ENCODE measurements at places on chromosomes 7 and 10.

- no peak for DNase-seq
These were observed 214.4 kb upstream of the PRKCQ start for GRCh38 chr10:6794441-6794840.

GRCh38 chr7:135661311-135662122, 797 bp upstream of the STMP1 start:
- no peak for DNase-seq

- peak; percentile 83 for DNase-seq
These were observed 489.8 kb upstream of the ZMIZ1 start for GRCh38 chr10:78578929-78579328.

- no peak for DNase-seq
These were observed 61.8 kb downstream of the ADD3 start for GRCh38 chr10:110069502-110069982.

GRCh38 chr7:31688372-31688771, 1.4 kb downstream of the PPP1R17 start:
- DNase-seq: no peak

GRCh38 chr7:2737771-2738540, 50.0 kb downstream of the AMZ1 start:
- no peak for DNase-seq

GRCh38 chr10:119845656-119846055, 27.0 kb downstream of the MCMBP start:
- no peak for DNase-seq

DNA sequence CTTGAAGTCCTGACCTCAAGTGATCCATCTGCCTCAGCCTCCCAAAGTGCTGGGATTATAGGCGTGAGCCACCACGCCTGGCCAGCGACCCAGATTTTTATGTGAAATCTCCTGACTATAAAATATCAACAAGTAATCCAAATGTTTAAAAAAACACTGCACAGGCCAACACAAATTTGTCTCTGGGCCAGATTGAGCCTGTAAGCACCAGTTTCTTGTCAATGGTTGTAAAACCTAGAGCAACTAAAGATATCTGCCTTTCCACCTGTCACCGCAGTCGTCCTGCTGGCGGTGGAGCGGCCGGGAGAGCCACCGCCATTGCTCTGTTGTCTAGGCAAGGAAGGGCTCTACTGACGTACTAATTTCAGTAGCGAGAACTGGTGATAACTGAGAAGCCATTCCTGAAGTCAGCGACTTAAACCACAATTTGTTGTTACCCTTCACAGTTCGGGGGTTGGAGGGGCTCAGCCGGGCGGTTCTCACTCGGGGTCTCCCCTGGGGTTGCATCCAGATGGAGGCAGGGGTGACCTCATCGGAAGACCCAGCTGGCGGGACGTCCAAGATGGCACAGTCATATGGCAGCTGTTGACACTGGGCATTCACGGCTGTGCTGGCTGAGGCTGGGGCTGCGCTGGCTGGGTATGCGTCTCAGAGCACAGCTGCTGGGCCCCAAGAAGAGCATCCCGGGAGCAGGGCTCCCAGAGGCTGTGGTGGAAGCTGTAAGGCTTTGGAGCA, 55.2 kb upstream of the PDGFA start:
- DNase-seq: no peak

DNA sequence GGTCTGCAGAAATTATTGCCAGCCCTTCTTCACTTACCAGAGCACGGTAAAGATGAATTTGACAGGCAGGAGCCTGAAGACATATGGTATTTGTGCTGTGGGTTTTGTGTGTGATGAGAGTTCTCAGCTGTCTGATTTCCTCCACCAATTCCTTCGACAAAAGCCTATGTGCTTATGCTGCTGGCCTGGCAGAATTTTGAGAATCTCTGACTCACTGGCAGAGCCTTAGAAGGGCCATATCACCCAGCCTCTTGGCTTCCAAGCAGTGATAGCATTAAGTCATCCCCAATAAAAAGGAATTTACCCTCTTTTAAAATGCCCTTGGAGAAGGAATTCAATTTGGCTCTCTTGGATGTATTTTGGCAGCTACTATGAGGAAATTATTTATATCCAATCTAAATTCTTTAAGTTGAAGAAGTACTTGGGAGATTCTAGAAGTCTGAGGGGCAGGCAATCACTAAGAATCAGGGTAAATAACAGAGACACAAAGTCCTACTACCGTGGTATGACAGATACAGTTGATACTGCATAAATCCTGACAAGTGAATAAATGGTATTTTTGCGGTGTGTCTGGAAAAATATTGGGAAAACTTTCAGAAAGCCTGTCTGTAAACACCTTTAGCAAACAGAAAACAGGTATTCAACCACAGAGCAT, 68.6 kb upstream of the EFCAB10 start:
- no peak for DNase-seq

- DNase-seq: no peak
These were observed 14.0 kb downstream of the TMEM130 start for GRCh38 chr7:98855610-98856422.

DNA sequence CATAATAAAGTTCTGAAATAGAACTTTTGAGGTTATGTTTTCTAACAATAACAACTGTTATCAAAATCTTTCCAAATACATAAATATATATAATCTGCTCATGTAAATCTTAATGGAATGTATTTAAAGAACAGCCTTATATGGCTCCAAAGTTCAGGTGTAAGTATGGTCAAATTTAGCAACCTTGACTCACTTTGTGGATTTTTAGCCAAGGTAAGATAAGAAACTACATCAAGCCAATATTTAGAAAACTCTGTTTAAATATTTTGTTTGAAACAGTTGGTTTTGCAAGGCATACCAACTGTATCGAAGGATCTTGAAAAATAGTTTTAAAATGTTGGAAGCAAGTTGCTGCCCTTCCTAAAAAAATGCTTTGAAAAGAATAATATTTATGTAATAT, 228.9 kb upstream of the SEMA3D start:
- no peak for DNase-seq

- DNase-seq: no peak
These were observed 145.7 kb downstream of the HGF start for GRCh38 chr7:81624021-81624592.

DNA sequence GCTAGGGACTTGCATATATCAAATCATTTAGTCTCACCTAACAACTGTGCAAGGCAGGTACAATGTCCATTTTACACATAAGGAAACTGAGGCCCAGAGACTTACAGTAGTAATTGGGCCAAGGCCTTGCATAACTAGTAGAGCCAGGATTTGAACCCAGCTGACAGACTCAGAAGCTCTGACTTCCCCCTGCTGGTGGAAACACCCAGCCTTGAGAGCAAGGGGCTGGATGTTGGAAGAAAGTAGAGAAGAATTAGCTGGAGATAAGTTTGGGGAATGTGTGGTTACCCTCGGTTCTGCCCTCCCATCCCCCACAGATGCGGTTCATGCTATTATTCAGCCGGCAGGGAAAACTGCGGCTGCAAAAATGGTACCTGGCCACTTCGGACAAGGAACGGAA, 2.0 kb downstream of the AP1S1 start:
- no peak for DNase-seq

GRCh38 chr10:103699611-103700435, 155.6 kb downstream of the SH3PXD2A start:
- DNase-seq: no peak

- DNase-seq: no peak
These were observed 87.2 kb upstream of the UNC5B start for GRCh38 chr10:71124921-71125748.

- no peak for DNase-seq
These were observed 8.4 kb upstream of the HYCC1 start for GRCh38 chr7:23022258-23022769.

GRCh38 chr10:93028883-93029282, 31.7 kb upstream of the CYP26C1 start:
- DNase-seq: no peak

GRCh38 chr7:5333121-5334045, 50.6 kb downstream of the SLC29A4 start:
- no peak for DNase-seq

DNA sequence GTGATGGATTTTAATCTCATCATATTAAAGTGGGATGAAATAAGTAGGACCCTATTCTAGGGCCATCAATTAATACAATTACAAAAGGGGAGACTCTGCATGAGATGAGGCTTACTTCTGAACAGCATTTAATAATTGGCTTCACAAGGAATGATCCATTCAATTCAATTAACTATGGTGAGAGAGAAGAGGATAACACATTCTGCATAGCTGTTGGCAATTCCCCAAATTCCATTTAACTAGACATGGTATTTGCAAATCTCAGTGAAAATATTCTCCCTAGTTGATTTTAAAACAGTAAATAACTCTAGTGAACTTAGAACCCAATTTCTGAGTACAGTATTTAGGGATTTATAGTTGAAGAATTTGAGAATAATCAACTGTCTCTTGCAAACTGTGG, 145.3 kb downstream of the NOC3L start:
- no peak for DNase-seq

DNA sequence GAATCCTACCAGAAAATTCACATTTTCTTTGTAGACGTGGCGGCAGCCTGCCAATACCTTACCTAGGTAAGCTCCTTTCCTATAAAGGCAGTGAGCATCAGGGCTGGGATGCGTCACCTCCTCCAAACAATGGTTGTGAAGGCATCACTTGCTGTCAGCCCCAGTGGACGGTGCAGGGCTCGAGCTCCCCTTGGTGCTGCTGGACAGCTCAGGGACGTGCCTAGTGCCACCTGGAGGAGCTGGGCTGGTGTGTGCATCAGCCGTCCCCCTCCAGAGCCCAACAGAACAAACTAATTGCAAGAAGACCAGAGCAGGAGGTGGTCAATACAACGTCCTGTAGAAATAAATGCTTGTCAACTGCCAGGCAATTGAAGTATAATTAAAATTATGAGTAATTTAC, 517.5 kb upstream of the FOXK1 start:
- DNase-seq: no peak

- no peak for DNase-seq
These were observed 247 bp downstream of the PARD3 start for GRCh38 chr10:34814913-34815184.

GRCh38 chr10:91017198-91017597, 96.3 kb upstream of the ANKRD1 start:
- DNase-seq: no peak

DNA sequence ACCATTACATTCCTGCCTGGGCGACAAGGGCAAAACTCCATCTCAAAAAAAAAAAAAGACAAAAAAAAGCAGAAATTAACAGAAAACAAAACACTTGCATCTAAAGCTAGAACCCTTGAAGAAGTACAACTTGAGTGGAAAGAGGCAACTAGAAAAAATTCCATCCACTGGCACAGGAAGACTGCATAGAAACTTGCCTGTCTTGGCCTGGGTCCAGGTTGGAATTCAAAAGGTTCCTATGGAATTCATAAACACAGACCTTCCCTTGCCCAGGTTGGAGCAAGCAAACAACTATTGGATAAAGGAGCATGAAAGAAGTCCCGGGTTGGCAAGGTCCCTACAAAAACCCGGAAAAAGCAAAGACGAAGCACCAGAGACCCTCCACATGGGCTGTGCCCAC, 69.8 kb downstream of the CCDC71L start:
- DNase-seq: no peak

- peak; percentile 91 for DNase-seq
These were observed 70.1 kb downstream of the AMZ1 start for GRCh38 chr7:2757904-2758672.

DNA sequence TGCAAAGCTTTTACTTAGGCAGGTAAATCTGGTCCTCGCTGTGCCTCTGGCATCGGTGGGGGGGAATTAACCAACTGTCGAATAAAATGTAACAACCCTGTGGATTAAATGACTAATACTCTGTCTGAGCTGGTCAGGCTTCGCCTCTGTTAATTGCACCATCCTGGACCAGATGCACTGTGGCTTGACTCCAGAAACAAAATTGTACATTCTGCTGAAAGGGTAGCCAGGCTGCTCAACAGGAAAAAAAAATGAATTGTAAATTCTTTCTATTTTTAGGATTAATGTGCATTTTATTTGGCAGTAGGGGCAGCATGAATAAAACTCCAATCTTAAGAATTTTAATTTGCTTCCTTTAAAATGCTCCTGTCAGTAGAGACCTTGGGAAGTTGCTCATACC, 389.4 kb downstream of the SORCS1 start:
- no peak for DNase-seq

DNA sequence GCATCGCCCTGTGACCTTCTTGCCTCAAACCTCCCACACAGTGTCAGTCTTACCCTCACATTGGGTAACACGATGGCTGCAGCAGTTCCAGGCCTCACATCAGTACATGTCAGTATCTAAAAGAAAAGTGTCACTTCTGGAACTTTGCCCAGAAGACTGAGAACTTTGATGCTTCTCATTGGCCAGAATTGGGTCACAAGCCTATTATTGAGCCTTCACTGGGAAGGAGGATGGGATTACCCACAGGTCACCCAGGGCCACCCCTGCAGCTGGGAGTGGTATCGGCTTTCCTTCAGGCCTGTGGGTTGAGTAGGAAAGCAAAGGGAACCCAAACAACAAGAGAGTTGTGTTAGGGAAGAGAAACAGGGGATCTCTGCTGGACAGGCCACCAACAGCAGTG, 111.5 kb downstream of the NPY start:
- no peak for DNase-seq

- no peak for DNase-seq
These were observed 16.0 kb upstream of the OLAH start for GRCh38 chr10:15027741-15028140.

GRCh38 chr7:22317632-22318031, 39.3 kb downstream of the RAPGEF5 start:
- no peak for DNase-seq

DNA sequence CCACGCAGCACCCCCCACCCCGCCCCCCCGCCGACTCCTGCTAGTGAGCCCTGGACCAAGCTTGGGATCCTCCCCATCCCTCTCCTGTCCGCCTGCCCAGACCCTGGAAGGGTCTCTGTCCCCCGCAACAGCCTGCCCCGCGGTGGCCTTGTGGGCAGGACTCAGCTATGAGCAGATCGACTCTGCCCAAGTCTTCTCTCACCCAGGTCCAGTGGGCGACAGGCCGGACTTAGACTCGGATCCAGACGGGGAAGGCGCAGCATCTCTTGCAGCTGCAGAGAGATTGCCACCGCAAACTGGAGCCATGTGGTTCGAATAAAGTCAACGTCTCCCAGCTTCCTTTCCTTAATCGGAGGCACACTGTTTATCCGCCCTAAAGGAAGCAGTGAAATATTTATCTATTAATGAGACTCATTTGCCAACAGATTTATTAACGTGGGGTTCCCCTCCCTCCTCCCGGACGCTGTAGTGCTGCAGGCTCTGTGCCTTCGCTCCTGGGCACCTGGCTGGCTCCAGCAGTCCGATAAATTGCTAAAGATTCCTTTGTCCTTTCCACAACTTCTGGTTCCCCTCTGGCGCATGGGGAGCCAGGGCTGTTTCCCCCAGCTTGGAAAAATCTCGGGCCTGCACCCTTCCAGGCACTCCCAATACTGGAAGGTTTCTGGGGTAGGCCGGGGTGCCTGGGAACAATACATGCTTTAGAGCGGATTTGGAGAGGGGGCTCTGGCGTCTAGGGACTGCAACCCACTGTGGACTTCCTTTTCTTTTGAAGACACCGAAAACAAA, 634 bp upstream of the HOXA7 start:
- DNase-seq: no peak

DNA sequence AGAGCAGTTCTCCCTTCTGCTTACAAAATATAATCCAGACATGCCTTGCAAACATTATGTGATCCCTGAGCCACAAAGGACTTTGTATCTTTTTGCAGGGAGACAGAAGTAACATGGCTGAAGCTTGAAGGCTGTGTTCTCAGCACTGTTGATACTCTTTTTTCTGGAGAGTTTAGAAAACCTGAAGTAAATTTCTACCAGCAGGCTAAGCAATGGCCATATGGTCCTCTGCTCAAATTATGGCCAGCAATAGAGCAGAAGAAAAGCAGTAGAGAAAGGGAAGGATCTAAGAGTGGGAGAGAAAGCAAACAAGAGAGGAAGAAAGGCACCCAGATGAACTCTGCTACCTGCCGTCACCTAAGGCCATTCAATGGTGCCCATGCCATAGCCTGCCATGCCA, 98.4 kb downstream of the ABLIM1 start:
- DNase-seq: no peak

All from activated CD4-positive, alpha-beta T cell treated with anti-CD3 and anti-CD28 coated beads for 36 hours (primary cell).